ENCODE measurements at places on chromosomes 5 and 9.

DNA sequence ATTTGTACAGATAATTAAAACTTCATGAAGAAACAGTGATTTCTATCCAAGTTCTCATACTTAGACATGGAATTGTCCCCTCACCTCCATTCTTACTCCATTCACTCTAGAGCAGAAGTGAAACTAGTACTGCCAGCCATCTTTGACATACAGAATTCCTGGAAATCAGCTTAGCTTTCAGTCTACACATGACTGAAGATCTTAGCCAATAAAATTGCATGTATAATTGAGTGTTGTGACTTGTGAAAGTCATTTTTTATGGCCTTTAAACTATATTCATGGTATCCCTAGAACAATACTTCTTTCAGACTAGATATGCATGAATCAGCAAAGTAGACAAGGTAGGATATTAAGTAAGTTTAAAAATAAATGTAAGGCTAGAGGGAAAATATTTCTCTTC lies 705.2 kb upstream of the ZNF608 start:
- DNase-seq = no peak

DNA sequence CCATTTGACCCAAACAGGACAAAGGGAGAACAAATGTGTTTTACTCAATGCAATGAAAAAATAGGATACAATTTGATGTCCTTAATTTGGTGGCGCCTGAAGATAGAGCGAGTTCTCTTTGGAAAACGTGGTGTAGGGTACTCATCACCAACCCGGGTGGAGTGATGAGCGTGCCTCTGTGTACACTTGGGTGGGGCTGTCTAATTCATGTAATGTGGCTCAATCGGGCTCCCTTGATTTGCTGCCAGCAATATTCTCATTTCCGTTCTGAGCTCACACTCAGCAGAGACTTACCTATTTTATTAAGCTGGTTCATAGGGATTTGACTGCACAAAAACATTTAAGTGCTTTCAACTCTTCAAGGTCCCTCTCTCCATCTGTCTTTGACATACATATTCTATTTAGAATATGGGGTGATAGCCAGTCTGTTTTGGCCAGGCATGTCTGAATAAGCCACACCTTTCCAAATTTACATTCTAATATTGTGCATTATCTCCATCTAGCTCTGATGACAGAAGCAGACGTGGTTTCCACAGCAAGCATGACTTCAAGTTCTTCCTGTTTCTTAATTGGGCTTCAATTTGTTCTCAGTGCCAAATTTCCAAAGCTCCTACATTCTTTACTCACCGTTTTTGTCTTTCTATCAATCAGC lies 162.5 kb downstream of the IRX2 start:
- DNase-seq = no peak

- no peak for DNase-seq
These were observed 101.4 kb downstream of the PPARGC1B start for GRCh38 chr5:149831492-149831891.

DNA sequence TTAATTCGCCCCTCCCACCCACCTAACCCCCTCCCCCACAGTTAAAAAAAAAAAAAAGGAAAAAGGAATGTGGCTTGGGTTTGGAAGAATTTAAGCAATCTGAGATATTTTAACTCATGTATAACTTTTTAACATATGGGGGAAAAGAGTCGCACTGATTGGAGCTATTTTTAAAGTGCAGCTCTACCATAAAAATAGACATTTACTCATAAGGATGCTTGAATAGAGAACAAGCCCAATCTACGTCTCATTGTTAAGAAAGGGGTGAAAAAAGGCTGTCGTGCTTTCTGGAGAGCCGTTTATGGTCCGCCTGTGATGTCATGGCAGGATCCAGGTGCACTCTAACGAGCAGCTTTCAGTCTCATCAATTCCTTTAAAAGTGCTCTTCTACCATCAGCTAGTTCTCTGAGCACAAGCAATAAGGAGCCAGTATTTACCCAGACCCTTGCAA lies 142.4 kb downstream of the ELAVL2 start:
- DNase-seq = no peak

DNA sequence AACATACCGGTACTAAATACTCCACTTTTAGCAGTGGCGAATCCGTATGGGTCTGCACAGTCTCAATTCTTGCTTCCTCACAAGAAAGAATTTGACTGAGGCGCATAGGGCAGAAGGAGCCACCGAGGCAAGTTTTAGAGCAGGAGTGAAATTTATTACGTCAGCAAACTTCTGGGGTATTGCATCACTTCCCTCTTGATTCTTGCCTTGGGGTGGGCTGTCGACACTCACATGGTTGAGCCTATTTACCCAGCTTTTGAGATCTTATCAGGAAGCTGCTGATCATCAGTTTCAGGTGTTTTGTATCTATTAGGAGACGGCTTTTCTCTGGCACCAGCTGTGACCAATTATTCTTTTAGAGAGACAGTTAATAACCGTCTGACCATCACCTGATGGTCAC lies 111.5 kb upstream of the CCNH start:
- no peak for DNase-seq

DNA sequence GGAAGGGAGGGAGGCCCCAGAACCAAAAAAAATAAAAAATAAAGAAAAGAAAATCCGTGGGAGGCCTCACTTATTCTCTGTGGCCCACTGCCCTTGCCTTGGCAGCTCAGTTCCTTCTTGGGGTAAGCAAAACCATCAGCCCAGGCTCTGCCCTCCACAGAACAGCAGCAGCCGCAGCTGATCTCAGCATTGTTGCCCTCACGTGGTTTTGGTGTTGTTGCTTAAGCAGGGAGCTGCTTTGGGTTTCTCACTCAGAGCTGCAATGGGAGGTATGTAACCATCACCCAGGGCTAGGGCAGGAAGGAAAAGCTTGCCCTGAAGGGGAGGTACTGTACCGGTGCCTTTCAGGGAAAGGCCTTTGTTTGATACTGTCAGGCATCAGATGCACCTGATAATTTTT lies 374.7 kb upstream of the WWC1 start:
- DNase-seq = no peak

DNA sequence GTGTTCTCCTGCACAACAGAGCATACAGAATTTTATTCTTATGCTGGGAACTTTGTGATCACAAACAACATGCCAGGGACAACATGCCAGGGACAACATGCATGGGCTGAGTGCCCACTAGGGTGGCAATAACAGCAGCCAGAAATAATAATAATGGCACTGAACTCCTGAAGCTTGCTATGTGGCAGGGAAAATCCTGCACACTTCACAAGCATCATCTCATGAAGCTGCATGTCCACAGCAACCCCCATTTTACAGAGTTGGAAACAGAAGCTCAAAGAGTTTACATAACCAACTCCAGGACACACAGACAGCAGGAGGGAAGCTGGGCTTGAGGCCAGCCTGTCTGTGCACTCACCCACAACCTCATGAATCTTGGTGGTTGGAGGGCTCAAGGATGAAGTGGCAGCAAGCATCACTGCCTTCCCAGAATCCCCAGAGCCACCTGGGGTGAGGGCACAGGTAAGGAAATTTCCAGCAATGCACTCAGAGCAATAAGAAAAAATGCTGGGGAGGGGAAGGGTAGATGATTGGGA lies 111.4 kb downstream of the GABBR2 start:
- no peak for DNase-seq

- DNase-seq = no peak
These were observed 55.9 kb upstream of the IL6ST start for GRCh38 chr5:56050551-56051255.

DNA sequence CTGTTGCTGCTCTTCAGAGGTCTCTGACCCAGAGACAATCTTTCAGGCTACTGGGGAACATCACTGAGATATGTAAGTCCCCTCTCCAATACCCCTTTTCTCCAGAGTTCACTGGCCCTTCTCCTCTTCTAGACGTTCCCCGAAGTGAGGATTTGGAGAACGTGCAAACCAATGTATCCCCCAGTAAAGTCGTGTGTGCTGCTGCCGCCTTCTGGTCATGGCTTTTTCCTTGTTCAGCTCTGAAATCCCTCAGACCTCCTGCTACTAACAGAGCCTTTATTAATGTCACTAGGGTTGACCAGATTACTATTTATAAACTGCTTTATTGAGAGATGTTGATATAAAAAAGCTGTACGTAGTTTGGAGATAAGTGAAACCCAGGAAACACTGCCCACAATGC lies 1028.6 kb downstream of the CDH9 start:
- DNase-seq = no peak

- DNase-seq = no peak
These were observed 4.3 kb downstream of the PRRC2B start for GRCh38 chr9:131398204-131398603.

GRCh38 chr9:83266331-83266665 lies 203.4 kb upstream of the RASEF start:
- DNase-seq = no peak

DNA sequence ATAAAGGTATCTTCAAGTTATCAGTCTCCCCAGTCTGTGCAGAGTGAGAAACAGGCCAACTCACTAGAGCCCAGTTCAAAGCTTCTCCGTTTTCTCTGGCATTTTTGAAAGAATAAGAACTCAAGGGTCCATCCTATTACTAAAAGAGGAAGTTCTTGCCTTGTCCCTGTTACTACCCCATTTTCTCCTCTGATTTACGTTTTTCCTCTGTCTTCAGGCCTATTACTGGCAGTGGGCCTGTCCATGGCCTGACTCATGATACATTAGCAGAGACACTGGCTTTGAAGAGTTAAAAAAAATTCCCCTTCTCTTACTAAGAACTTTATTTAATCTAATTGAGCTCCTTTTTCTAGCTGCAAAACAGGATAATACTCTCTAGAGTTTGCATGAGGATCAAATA lies 624.0 kb upstream of the KLF4 start:
- DNase-seq = no peak

- DNase-seq = no peak
These were observed 137.9 kb upstream of the TRIM32 start for GRCh38 chr9:116549061-116549664.

GRCh38 chr9:130667120-130667435 lies 2.7 kb downstream of the PRDM12 start:
- no peak for DNase-seq

DNA sequence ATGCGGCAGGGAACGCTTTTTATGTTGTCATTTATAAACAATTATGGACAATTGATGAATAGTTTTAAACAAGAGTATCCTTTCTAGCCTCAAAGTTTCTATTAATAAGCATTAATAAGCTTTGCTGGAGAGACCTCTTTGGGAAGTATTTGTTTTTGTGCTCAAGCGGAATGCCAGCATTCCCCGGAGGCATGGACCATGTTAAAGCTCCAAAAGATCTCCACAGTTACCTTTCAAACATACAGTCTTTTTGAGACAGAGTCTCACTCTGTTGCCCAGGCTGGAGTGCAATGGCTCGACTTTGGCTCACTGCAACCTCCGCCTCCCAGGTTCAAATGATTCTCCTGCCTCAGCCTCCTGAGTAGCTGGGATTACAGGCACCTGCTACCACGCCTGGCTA lies 9.6 kb downstream of the MSANTD3 start:
- DNase-seq = no peak

- DNase-seq = no peak
These were observed 78.0 kb downstream of the ARHGAP26 start for GRCh38 chr5:142847898-142848790.

GRCh38 chr5:2695200-2695891 lies 56.1 kb downstream of the IRX2 start:
- no peak for DNase-seq

GRCh38 chr5:10861423-10861790 lies 100.4 kb upstream of the DAP start:
- no peak for DNase-seq

GRCh38 chr9:136099542-136099941 lies 4.5 kb upstream of the NACC2 start:
- DNase-seq = no peak

- DNase-seq = no peak
These were observed 329.2 kb downstream of the EBF1 start for GRCh38 chr5:158770506-158770905.

- DNase-seq = no peak
These were observed 11.1 kb downstream of the GM2A start for GRCh38 chr5:151264113-151264512.

DNA sequence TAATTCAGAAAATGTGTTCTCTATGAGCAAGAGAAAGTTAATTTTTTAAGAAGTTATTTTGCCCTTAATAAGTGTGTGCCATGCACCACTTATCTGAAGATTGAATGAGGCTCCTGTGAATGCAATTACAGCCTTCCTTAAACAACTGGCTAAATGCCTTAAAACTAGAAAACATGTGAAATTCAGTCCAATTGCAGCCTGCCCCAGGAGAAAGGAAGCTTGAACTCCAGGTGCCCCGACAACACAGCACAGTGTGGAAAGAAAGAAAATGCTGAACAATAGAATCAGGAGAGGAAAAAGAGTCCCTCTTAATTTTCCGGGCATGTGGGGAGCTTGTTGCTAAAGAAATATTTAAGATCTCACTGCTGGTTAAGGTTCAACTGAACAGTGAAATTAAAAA lies 8.8 kb downstream of the LHFPL2 start:
- DNase-seq = no peak

GRCh38 chr9:81661339-81661738 lies 28.0 kb downstream of the TLE1 start:
- no peak for DNase-seq

- DNase-seq = no peak
These were observed 23.9 kb downstream of the CLINT1 start for GRCh38 chr5:157835041-157835440.

DNA sequence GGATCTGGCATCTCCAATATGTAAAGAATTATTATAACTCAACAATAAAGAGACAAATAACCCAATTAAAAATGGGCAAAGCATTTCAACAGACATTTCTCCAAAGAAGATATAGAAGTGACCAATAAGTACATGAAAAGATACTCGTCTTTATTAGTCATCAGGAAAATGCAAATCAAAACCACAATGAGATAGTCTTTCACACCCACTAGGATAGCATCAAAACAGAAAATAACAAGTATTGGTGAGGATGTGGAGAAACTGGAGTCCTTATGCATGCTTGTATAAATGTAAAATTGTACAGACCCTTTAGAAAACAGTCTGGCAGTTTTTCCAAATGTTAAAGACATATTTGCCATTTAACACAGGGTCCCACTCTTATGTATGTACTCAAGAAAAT lies 39.1 kb upstream of the ITGA1 start:
- DNase-seq = no peak

DNA sequence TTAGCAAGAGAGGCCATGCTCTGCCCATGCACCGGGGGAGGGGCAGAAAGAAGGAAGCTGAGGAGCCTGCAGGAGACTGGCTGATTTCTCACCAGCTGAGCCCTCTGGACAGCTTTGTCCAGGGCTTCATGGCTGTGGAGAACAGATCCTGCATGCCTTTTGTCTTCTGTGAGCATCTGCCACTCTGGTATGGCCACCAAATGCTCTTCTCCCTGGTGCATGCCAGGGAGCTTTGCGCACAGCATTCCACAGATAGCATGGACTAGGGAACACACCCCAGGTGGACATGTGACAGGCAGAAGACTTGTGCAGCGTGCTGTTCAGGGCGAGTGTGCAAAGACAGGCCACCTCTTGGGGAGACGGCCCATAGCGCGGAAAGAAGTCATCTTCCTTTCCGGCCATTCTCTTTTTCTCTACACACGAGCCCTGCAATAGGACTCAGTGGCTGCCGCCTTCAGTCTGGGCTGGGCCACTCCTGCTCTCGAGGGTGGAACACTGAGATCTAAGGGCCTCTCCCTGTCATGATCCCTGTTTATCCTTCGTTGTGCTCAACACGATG lies 56.7 kb downstream of the GADD45G start:
- no peak for DNase-seq

Measured in stimulated activated CD8-positive, alpha-beta memory T cell treated with anti-CD3 and anti-CD28 coated beads, Interleukin-15, amount 100 ng/mL, for 24 hours (primary cell).